ENCODE measurements at places on chromosomes 11 and 22.

DNA sequence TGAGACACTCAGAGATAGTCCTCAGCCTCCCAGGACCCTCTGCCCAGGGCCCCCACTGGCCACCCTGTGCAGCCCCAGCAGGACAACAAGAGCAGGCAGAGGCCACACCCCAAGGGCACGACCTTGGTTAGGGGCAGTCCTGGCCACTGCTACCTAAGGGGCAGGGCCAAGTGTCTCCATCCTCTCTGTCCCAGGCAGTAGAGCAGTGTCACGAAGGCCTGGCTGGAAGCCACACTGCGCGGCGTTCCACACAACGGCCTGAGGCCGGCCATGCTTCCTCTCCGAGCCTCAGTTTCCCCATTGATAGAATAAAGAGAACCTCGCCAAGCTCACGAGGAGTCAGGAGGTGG is 1074.3 kb downstream of the BRD1 start:
- DNase-seq = no peak

DNA sequence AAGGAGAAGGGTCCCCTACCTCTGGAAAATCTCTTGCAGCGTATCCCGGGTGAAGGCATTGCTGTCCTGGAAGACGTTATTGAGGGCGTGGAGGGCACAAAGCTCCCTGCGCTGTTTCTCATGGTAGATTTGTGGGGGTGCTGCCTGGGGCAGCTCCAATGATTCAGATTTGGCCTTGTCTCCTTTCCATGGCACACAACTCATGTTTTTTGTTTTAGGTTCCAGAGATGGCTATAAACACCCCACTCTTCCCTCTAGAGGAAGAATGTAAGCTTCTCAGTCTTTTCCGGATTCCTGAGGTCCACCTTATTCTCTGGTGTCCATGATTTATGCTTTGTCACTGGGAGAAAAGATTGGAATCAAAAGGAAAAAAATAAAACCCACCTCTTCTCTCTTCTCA is 959 bp downstream of the JOSD1 start:
- no peak for DNase-seq

DNA sequence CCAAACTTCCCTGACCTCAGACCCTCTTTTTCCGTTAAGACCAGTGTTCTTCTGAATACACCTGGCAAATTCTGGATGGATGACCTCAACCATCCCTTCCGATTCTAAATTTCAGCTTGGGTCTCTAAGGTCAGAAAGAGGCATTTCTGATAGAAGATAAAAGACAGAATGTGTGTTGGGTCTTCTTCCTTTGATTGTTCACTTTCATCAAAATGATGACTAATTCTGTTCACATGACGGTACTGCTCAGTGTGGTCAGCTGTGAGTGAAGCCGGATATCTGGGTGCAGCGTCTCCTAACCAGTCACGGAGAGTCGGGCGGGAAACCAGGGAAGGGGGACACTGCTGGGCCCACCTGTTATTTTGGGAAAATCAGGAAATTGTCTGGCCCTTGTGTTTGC is 151.6 kb upstream of the NAV2 start:
- no peak for DNase-seq

GRCh38 chr11:69695581-69695980 is 8.2 kb downstream of the FGF19 start:
- no peak for DNase-seq

DNA sequence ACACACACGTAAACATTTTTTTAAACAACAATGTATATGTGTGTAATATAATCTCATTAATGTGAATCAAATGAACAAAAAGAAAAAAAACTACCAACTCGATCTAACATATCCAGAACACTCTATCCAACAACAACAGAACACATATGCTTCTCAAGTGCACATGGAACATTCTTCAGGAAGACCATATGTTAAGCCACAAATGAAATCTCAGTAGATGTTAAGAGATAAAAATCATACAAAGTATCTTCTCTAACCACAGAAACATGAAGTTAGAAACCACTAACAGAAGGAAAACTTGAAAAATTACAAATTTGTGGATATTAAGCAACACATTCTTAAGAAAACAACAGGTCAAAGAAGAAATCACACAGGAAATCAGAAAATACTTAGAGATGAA is 25.5 kb upstream of the TMEM45B start:
- no peak for DNase-seq

- no peak for DNase-seq
Measured at GRCh38 chr22:23237841-23238240, 57.5 kb downstream of the BCR start.
